Activated CD4-positive, CD25-positive, alpha-beta regulatory T cell treated with anti-CD3 and anti-CD28 coated beads, Interleukin-2, amount 50 U/mL, for 24 hours (primary cell): ENCODE measurements at places on chromosomes 7 and 10.

DNA sequence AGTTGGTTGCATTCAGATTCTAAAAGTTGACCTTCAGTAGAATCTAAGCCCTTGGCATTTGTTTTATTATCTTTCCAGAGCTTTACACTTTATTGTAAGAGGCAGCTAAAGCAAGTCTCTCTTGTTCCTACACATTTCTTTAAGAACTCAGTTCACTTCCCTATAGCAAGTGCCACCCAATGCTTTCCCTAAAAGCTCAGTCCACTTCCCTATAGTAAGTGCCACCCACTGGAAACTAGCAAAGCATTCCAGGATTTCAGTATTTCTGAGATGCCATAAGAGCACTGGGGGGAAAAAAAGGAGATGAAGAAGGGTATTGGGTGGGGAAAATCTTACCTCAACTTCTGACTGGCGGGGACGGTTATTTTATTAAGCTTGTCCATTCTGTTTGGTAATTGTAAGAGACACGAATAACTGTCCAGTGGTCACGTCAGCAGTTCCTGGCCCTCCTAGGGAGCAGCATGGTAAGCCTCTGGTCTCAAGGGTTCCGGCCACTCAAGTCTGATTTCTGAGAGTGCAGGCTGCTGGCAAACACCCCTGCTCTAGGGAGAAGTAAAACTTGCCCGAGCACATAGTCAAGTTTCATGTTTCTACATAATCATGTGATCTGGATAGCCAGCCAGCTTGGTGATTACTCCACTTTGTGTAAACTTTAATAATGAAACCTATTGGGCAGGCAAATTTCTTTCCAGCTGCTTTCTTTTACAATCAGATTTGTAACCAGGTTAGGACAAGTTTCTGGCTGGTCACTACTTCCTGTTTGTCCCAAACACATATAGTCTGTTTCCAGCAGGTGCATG, at the start of gene BLNK:
BLNK (minus strand) TSS at position 554 of the 800 bp plus-strand sequence; CDS start at position 383, 171 bp downstream.
- ATAC-seq, result peak; percentile 50

GRCh38 chr7:68488341-68489060, 1109.8 kb upstream of the AUTS2 start:
- no peak for ATAC-seq

DNA sequence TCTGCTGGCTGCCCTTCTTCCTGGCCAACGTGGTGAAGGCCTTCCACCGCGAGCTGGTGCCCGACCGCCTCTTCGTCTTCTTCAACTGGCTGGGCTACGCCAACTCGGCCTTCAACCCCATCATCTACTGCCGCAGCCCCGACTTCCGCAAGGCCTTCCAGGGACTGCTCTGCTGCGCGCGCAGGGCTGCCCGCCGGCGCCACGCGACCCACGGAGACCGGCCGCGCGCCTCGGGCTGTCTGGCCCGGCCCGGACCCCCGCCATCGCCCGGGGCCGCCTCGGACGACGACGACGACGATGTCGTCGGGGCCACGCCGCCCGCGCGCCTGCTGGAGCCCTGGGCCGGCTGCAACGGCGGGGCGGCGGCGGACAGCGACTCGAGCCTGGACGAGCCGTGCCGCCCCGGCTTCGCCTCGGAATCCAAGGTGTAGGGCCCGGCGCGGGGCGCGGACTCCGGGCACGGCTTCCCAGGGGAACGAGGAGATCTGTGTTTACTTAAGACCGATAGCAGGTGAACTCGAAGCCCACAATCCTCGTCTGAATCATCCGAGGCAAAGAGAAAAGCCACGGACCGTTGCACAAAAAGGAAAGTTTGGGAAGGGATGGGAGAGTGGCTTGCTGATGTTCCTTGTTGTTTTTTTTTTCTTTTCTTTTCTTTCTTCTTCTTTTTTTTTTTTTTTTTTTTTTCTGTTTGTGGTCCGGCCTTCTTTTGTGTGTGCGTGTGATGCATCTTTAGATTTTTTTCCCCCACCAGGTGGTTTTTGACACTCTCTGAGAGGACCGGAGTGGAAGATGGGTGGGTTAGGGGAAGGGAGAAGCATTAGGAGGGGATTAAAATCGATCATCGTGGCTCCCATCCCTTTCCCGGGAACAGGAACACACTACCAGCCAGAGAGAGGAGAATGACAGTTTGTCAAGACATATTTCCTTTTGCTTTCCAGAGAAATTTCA, 1.7 kb downstream of the ADRB1 start:
- peak; percentile 33 for ATAC-seq

GRCh38 chr7:140623980-140624379, 16.6 kb downstream of the DENND2A start:
- no peak for ATAC-seq

DNA sequence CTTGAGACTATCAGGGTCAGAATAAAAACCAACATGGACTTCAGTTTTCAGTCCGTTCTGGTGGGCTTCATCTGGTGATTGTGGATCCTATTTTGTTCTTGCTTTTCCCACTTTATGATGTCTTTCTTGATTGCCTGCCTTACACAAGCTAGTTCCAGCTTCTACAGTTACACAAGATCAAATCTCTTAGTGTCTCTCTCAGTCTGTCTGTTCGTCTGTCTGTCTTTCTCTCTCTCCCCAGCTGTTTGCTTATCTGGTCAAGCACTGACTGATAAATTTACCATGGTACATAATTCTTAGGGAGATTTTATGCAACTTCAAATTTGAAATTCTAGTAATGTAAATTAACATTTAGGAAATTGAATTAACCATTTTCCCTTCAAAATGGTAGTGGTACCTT, 35.8 kb downstream of the TAX1BP1 start:
- no peak for ATAC-seq

GRCh38 chr10:78578929-78579328, 489.8 kb upstream of the ZMIZ1 start:
- peak; percentile 94 for ATAC-seq

DNA sequence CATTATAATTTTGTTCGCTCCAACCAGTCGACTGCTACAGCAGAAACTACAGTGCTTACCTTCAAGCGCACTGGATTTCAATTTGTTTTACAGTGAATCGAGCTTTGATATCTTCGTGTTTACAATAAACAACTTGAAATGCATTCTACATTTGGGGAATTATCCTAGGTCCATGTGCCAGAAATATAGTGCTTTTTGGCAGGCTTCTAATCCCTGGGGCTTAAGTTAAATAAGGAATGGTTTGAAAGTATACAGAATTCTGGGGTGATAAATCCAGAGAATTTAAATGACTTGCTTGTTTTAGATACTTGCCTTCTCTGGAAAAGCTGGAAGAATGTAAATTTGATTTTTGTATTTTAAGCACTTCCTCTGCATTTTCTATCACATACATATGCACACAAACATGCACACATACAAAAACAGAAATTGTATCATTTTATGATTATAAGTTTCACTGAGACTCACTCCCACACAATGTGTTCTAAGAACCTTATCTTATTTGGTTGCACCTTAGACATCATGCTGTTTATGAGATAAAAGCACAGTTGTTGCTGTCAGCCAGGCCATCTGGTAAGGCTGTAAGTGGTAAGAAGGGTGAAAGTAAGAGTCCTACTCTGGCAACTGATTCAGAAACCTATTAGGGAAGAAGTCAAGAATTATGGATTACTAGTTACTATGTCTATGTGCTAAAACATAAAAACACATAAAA, 347.2 kb upstream of the KCND2 start:
- ATAC-seq, result no peak

GRCh38 chr10:132456881-132457280, 59.9 kb downstream of the PWWP2B start:
- no peak for ATAC-seq

DNA sequence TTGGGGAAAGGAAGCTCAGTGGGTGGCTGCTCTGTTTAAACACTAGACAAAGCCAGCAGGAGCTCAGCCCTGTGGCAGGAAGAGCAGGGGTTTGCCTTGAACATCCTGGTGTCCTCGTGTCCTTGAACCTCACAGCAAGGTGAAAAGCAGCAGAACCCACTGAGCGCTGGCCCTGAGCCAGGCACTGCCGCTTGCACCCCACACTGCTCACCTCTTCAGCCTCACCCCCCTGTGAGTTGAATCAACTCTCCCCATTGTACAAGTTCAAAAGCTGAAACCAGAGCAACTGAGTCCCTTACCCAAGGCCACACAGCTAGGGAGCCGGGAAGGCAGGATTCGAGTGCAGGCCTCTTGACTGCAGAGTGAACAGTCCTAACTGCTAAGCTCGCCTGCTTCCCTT, 32.0 kb downstream of the SLC29A3 start:
- no peak for ATAC-seq

DNA sequence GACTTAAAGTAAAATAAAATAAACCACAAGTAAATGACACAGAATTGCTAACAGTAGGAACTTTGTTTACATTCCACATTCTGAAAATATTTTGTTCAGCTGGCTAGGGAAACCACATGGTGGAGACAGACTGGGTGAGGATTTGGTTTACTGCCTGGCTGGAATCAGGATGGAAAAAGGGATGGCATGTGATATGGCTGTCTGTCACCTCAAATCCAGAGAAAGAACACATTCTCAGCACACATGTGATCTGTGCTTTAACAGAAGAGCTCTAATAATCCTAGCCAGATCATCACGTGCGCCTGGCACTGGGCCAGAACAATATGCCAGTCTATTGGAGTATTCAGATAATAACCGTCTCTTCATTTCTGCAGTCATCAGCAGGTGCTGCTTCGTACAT, 90.9 kb upstream of the PIP4K2A start:
- no peak for ATAC-seq

GRCh38 chr10:88088441-88089340, 225.3 kb downstream of the PTEN start:
- no peak for ATAC-seq

DNA sequence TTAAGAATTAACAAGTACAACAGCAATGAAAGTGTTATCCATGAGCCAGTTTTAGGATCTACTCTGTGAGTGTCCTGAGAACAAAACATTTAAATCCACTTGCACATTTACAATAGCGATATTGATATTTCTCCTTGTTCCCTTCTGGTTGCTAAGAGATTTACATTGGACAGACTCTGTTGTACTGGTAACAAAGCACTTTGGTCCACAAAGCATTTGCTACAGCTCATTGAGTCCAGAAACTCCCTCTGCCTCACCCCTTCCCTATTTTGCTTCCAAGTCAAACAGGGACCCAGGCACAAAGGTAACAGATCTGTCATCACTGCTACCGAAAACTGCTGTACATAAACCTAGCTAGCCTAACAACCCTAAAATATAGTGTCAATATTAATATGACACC, 2.1 kb downstream of the ANK3 start:
- no peak for ATAC-seq

GRCh38 chr7:120079704-120080103, 193.3 kb upstream of the KCND2 start:
- no peak for ATAC-seq

DNA sequence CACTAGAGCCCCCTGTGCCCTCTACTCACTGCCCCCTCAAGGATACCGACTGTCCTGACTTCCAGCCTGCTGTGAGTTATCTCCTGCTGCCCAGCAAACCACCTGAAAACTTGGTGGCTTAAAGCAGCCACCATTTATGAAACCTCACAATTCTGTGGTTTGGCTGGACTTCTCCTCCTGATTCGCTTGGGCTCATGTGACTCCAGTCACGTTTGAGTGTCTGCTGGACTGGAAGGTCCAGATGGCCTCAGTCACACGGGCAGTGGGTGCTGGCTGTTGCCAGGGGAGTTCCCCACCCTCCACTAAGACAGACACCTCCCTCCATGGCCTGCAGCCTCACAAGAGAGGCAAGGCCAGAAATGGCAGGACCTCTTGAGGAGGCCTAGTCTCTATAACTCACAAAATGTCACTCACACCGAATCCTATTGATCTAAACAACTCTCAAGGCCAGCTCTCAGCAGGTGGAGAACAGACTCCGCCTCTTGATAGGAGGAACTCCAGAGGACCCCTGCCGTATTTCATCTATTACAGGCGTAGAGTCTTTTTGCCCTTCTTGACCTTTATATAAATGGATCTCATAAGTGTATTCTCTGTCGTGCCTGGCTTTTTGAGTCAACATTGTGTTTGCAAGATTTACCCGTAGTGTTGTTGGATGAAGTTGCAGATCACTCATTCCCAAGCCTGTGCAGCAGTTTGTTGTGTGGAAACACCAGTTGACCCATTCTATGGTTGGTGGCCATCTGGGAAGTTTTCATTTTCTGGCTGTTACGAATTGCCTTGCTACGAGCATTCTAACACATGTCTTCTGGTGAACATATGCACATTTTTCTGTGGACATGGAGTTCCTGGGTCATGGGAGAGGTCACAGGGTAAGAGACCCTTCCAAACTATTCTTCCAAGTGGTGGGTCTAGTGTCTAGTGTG, 48.3 kb downstream of the ZMIZ1 start:
- ATAC-seq, result no peak

DNA sequence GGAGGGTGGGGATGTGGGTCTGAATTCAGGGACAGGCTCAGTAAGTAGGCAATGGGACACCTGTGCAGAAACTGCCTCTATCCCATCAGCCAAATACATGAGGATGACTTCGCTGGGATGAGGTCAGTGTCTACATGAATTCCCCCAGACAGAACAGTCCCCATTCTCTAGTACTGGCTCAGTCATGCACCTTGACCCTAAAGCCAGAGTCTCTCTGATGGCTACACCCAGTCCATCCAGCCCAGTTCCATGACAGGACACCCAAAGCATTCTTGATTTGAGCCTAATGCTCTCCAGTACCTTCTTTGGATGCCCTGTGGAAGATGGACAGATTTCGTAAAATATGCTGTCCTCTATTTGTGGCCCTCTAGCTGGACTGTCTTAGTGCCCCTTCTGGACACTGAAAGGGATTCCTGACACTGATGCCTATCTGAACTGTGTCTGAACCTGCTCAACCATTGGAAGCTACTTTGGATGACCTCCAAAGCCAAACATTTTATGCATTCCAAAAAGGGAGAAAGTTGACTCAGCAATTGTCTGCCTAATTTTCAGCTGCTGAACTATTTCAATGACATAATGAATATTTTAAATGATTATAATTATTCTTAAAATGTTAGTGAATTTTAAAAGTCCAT, 14.6 kb downstream of the SFRP4 start:
- ATAC-seq, result no peak

DNA sequence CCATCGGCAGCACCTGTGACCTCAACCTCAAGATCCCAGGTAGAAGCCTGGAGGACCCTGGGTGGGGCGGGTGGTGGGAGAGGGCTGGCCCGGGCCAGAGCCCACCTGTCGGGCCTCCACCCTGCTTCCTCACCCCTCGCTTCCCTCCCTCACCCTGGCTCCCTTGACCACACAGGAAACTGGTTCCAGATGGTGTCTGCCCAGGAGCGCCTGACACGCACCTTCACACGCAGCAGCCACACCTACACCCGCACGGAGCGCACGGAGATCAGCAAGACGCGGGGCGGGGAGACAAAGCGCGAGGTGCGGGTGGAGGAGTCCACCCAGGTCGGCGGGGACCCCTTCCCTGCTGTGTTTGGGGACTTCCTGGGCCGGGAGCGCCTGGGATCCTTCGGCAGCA, 8.9 kb upstream of the ATP6V1F start:
- no peak for ATAC-seq
